ENCODE measurements at places on chromosomes 6 and 20. TPM values are rescaled to one million over a fixed set of nuclear protein-coding genes. Genes with fewer than 3 reads are reported as not detected.

EDN3 gene
- total RNA-seq: not detected

TMEM217 gene
- total RNA-seq: 0.63 TPM

PTK6 gene
- total RNA-seq: 15.7 TPM

PLG gene
- not detected for total RNA-seq

RBCK1 gene
- 81.2 TPM for total RNA-seq

CGA gene
- not detected for total RNA-seq

TMEM244 gene
- not detected for total RNA-seq

PXT1 gene
- total RNA-seq: not detected

SLCO4A1 gene
- 2.3 TPM for total RNA-seq

TNFAIP3 gene
- total RNA-seq: 92.9 TPM

All from foreskin keratinocyte (primary cell).